ENCODE measurements at places on chromosomes 11 and 22.

DNA sequence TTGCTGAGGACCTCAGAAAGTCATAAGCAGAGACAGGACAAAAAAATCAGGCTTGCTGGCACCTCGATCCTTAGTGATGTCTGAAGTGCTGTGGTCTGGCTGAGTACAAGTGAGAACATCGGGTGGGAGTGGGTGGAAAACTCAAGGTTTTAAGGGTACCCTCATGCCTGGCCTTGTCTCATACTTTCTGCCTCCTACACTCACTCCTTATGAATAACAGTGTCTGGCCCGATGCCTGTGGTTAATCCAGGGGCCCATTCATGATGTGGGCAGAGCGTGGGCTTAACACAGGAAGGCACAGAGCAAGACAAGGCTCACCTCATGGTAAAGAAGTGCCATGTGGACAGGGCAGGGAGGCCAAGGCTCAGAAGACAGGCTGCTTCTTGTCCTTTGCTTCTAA is 11.0 kb upstream of the UCP3 start:
- DNase-seq, result no peak

- peak; percentile 34 for DNase-seq
Measured at GRCh38 chr22:34105461-34106062, 185.3 kb upstream of the LARGE1 start.

GRCh38 chr11:14544611-14545010 is 24.4 kb upstream of the PSMA1 start:
- DNase-seq, result no peak

DNA sequence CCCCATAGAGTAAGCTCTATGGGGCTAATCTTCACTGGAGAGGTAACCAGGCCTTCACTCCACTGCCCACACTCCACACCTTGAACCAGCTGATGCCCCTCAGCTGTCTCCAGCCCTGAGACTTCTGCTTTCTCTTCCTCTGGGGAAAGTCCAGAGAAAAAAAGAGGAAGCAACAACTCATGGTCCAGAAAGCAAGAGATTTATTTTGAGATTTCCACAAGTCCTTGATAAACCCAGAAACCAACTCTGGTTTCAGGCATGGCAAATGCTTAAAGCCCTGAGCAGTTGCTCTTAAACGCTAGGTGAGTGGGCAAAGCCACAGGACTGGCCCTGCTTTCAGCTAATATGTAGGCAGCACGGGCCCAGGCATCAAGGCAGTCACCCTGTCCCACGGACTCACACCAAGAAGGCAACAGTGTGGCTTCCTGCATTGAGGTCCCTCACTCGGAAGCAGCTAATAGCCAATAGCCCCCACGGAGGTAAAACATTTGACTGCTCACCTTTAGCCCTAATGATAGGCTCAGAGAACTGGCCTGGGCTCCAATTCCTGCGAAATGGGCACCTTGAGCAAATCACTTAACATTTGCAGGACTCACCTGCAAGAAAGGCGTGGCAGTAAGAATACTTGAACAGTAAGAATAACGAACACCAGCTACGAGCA is 4.3 kb downstream of the CYB561A3 start:
- DNase-seq, result no peak

DNA sequence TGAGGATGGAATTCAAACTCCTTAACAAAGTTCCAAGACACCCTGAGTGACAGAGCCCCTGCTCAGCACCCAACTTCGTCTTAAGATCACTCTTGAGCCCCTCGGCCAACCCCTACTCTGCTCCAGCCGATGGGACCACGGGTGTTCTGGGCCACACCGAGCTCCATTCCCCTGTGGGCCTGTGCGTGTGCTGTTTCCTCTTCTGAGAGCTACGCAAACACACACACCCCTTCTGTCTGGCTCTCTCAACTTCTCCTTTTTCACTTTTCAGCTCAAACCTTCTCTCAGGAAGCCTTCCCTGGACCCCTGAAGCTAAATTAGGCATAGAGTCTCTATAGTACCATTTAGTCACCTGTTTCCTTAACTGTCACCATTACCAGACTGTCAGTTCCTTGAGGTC is 37.5 kb upstream of the NNMT start:
- no peak for DNase-seq

GRCh38 chr11:134940441-134941126 is 528.5 kb upstream of the B3GAT1 start:
- DNase-seq, result no peak

- DNase-seq, result no peak
Measured at GRCh38 chr11:103047837-103048236, 44.1 kb downstream of the DCUN1D5 start.

- DNase-seq, result no peak
Measured at GRCh38 chr11:117605331-117605730, 191.7 kb downstream of the DSCAML1 start.

GRCh38 chr22:50717709-50718351 is 20.2 kb upstream of the ACR start:
- DNase-seq, result no peak

DNA sequence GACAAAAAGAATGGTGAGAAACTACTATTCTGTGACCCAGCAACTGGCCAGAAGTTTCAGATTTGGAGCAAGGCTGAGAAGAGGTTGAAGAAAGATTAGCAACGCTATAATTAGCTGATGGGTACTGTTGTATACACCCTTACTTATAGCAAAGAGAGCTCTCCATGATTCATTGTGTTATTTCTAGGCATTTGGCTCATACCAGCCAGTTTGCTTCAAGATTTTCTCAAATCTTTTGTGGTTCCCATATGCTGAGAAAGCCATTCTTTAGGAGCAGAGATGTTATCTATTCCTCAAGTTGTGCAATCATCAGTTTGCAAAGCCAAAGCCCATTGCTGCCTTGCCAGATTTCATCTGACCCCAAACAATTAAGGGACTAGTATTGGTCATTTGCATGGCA is 179.4 kb downstream of the ETS1 start:
- DNase-seq, result no peak

- no peak for DNase-seq
Measured at GRCh38 chr11:66818231-66818955, 24.8 kb upstream of the RCE1 start.

DNA sequence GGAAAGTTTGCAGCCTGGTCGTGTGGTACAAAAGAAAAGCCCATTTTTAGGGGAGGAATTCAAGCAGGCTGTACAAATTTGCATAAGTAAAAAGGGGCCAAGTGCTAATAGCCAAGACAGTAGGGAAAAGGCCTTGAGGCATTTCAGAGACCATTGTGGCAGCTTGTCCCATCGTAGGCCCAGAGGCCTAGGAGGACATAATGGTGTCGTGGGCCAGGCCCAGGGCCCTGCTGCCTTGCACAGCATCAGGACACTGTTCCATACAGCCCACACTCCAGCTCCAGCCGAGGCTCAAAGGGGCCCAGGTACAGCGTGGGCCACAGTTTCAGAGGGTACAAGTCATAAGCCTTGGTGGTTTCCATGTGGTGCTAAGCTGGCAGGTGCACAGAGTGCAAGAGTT is 106.9 kb downstream of the GRIK4 start:
- DNase-seq, result no peak

GRCh38 chr11:70243912-70244652 is 26.4 kb upstream of the PPFIA1 start:
- no peak for DNase-seq

DNA sequence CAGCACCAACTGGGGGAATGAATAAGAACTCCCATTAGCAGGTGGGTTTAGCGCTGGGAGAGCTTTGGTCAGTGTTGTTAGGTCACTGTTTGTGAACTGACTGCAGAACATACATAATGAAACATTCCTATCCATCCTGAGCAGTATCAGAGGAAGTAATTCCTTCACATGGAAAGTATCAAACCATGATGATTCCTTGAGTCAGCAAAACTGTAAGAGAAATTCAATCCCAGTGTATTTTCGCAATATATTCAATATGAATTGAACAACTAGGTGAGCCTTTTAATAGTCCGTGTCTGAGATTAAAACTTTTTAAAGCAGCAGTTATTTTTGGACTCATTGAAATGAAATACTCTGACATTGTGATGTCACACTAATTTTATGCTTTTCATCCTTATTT is 42.9 kb upstream of the TTC36 start:
- DNase-seq, result no peak

DNA sequence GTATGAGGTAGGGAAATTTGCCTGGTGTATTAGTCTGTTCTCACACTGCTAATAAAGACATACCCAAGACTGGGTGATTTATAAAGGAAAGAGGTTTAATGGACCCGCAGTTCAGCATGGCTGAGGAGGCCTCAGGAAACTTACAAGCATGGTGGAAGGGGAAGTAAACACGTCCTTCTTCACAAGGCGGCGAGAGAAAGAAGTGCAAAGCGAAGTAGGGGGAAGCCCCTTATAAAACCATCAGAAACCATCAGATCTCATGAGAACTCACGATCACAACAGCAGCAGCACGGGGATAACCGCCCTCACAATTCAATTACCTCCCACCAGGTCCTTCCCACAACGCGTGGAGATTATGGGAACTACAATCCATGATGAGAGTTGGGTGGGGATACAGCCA is 12.0 kb upstream of the RFPL2 start:
- DNase-seq, result no peak

DNA sequence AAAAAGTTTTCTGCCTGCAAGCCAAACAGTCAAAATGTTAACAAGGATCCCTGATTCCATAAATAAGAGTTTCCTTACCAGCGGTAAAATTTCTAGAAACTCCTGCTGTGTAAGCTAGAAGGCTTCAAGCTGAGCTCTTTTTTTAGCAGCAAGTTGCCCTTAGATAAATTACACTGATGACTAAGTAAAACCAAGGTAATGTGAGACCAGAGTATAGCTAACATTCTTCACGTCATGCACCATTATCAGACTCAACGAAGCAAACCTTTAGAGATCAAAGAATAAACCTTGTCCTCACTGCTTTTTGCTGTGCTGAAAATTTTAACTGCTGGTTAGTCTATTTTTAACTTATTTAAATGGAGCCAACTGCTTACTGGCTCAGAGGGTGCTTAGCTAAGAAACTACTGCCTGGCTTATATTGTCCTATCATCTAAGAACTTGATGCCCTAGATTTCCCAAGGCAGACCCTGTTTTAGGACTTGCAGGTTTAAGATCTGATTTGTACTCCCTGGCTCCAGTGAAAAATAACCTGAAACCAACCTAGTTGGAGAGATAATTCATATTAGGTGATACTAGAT is 900.7 kb downstream of the JRKL start:
- DNase-seq, result no peak

DNA sequence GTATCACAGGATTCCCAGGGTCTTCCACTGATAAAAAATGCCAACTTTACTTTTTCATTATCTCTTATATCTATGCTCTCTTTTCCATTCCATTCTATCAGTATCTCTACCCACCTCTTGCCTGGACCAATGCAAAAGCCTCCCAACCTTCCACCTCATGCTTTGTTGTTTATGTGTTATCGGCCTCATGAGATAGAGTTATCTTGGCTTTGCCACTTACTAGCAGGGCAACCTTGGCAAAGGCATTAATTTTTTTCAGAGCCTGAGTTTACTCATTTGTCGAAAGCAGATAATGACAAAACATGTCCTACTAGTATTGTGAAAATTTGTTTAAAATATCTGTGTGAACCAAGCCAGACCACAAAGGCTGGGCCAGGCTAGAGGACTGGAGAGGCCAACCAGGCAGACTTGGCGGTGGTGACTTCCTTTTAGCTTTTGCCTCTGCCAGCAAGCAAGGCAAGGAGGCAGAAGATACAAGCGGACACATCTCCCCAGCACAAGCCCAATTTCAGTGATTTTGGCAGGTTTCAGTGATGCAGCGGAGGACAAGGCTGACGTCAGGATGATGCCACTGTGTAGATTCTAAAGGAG is 106.9 kb downstream of the ADAMTS15 start:
- DNase-seq, result no peak

GRCh38 chr11:86414032-86414431 is 39.3 kb downstream of the CCDC81 start:
- no peak for DNase-seq

DNA sequence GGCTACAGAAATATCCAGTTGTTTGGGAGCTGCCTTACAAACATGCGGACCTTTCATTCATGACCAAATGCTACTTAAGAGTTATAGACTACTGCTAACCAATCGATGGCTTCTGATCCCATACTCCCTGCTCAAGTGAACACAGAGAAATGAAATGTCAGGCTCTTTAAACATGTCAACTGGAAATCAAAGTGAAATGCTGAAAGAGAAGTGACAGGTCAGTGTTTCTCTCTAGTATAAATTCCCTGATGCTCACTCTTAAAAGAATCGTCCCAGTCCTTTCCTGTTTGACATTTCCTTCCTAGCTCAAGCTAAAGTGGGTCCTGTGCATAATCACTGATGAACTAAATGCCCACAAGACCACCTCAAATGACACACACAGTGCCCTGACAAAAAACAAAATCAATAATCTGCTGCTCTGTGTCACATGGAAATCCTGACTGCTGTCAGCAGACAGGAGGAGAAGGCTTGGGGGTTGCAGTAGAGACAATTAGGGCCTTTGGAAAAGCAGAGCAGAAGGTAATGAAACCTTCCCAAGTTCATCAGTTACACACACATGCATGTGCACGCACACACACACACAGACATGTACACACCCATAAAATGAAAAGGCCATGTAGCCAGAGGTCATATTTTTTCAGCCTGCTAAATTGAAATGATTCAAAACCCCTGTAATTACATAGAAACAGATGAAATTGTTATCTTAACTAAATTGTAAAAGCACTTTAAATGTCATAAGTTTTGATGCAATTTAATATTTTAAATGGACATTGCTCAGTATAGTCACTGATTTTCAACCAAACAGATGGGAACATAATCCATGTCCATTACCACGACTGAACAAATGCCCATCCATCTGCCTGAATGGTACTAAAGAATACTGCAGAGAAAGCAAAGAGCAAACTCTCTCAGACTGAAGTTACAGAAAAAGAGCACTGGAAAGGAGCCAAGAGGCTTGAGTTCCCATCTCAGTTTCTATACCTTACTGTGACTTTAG is 330.7 kb downstream of the TTC28 start:
- DNase-seq, result no peak

DNA sequence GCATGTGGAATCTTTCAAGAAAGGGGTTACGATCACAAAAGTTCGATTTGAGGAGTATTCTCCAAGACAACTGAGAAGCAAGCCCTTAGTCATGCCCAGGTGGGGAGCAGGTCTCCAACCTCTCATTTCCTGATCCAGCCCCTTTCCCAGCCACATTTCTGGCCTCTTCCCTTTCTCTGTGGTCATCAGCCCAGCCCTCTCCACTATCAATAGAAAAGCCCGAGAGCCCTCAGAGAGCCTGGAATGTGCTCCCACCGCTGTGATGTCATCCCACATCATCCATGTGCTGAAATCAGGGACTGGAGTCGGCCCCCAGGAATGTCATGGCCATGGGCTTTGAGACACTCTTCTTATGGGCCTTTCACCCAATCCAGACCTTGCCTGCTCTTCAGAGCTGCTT is 62.6 kb downstream of the KCNJ1 start:
- no peak for DNase-seq
